Activated naive CD8-positive, alpha-beta T cell treated with anti-CD3 and anti-CD28 coated beads, Interleukin-2, amount 10 ng/mL, durations not matched to agents 7 days and 5 days (primary cell): ENCODE measurements at places on chromosomes 13 and 19. TPM values are rescaled to one million over a fixed set of nuclear protein-coding genes. Genes with fewer than 3 reads are reported as not detected.

DNA sequence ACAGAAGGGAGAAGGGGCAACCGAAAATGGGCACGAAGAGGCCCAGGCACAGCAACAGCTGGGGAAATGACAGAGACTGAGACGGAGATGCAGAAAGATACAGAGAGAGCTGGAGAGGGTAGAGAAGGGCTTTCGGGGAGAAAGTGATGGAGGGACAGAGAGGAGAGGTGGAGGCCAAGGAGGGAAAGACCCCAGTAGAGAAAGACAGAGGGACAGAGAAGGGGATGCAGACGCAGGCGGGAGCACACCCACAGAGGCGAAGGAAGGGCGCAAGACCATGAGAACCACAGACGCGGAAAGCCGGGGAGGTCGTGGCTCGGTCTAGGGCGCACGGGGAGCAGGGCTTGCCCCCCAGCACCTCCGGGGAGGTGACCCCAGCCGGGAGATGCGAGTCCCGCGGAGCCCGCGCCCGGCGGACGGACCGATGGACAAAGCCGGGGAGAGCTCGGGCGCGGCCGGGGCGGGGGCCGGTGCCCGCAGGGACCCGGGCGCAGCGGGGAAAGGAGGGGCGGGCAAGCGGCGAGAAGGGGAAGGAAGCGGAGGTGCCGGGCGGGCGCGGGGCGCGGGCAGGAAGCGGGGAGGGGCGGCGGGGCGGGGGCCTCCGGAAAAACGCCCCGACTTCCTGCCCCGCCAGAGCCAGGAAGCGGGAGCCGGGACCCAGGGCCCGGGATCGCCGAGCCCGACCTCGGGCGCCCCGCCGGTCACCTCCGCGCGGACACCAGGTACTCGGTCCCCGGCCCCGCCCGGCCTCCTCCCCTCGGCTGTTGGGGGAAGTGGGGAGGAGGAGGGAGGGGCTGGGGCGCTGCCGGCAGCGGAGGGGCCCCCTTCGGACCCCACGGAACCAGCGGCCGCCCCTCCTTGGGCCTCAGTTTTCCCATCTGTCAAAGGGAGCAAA, at the start of gene ARHGEF1:
Gene ARHGEF1 (plus strand): TSS at position 617 of the 895 bp plus-strand sequence. CDS start 4,899 bp downstream, outside the sequence.
- no peaks in the 10 kb centered on the region for H3K27me3 ChIP-seq
- peak; percentile 82 for DNase-seq
- H3K4me1 ChIP-seq: peaks cover 49% of the 10 kb centered on the region
- H3K27ac ChIP-seq: peak within 1 kb of the TSS; percentile 97

GRCh38 chr19:51628153-51628939, 1.9 kb downstream of the SIGLEC5 start:
- no peak overlapping the region for H3K4me3 ChIP-seq
- no peak overlapping the region for H3K27ac ChIP-seq
- no peaks in the 10 kb centered on the region for H3K36me3 ChIP-seq
- H3K4me1 ChIP-seq: no peaks in the 10 kb centered on the region
- peaks cover 20% of the 10 kb centered on the region for H3K27me3 ChIP-seq

Gene LYPD5
- total RNA-seq: 1.9 TPM

Gene GRK1
- total RNA-seq: not detected

DNA sequence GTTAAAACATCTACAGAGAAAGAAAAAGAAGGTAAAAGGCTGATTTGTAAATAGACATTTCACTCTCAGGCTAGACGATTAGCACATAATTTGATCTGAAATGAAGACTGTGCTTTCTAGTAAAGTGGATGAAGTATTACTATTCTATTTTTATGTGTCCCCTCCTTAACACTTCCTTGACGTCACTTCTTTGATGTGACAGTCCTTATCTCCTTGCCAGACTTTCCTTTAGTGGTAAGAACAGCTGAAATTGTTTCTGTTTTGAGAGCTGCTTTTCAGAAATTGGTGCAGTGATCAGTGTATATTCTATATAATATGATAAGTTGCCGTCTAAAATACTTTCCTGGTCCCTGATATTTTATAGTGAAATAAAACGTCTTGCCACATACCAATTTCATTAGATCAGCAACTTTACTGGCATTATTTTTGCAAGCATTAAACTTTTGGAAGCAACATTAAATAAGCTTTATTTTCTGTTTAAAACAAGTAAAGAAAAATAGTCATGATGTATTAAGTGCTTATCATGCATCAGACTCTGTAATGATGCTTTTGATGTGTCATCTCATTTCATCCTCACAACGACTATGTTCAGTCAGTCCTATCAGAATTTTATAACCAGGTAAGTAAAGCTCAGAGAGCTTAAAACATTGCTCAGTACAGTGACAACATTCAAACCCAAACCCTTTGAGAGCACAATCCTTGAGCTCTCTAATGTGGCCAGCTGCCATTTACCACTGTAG, 210.3 kb upstream of the PCDH9 start:
- H3K27ac ChIP-seq: no peak overlapping the region
- H3K4me3 ChIP-seq: no peak overlapping the region
- no peak for DNase-seq
- H3K4me1 ChIP-seq: no peaks in the 10 kb centered on the region

GRCh38 chr19:6800991-6801484, 28.5 kb downstream of the VAV1 start:
- peak overlapping the region; percentile 86 for H3K4me3 ChIP-seq
- H3K36me3 ChIP-seq: peaks cover 25% of the 10 kb centered on the region
- peaks cover 53% of the 10 kb centered on the region for H3K4me1 ChIP-seq
- no peaks in the 10 kb centered on the region for H3K27me3 ChIP-seq

- peaks cover 22% of the 10 kb centered on the region for H3K27me3 ChIP-seq
- no peak overlapping the region for H3K4me3 ChIP-seq
- H3K27ac ChIP-seq: peak overlapping the region; percentile 32
- H3K4me1 ChIP-seq: peaks cover 22% of the 10 kb centered on the region
- H3K36me3 ChIP-seq: no peaks in the 10 kb centered on the region
Observed at GRCh38 chr19:49020931-49021895, 2.9 kb downstream of the CGB3 start.

- no peak for DNase-seq
- H3K36me3 ChIP-seq: no peaks in the 10 kb centered on the region
- H3K4me3 ChIP-seq: no peak overlapping the region
- H3K27ac ChIP-seq: no peak overlapping the region
- no peaks in the 10 kb centered on the region for H3K4me1 ChIP-seq
Observed at GRCh38 chr13:39224671-39225240, 186.5 kb downstream of the NHLRC3 start.

DNA sequence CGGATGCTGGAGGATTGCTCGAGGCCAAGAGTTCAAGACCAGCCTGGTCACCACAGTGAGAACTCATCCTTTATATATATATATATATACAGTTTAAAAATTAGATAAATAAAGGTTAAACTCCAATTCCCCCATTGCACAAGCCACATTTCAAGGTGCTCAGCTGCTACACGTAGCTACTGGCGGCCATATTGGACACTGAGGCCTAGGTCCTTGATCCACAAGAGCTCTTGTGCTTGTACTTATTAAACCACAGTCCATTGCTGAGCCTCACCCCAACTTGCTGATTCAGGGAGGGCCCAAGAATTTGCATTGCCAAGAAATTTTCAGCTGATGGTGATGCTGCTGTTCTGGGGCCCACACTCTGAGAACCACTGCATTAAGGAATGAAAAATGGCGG, 9.6 kb downstream of the TTC9B start:
- no peak for DNase-seq
- H3K36me3 ChIP-seq: no peaks in the 10 kb centered on the region
- no peak overlapping the region for H3K4me3 ChIP-seq
- H3K27me3 ChIP-seq: no peaks in the 10 kb centered on the region
- H3K4me1 ChIP-seq: no peaks in the 10 kb centered on the region

Gene TPTE2
- not detected for total RNA-seq

DNA sequence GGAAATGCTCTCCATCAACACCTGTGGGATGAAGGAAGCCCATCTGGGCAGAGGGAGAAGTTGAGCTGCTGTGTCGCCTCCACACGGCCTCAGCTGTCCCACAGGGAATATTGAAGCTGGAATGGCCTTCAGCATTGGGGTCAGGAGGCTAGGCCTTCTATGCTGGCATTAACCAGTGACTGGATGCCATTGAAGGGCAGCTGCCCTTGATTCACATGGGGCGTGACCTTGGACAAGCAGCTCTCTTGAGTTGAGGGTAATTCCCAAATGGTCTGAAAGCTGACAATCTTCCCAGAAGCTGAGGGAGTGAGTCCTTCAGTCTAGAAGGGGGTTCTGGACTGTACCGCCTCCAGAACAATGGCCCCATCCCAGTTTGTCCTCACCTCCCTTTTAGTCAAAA, 6.7 kb downstream of the BCL3 start:
- H3K27me3 ChIP-seq: no peaks in the 10 kb centered on the region
- peaks cover 50% of the 10 kb centered on the region for H3K36me3 ChIP-seq
- peak overlapping the region; percentile 97 for H3K27ac ChIP-seq
- peak overlapping the region; percentile 88 for H3K4me3 ChIP-seq

GRCh38 chr13:57665481-57665880, 33.9 kb downstream of the PCDH17 start:
- DNase-seq: no peak
- no peaks in the 10 kb centered on the region for H3K4me1 ChIP-seq
- no peak overlapping the region for H3K4me3 ChIP-seq
- H3K36me3 ChIP-seq: no peaks in the 10 kb centered on the region
- H3K27me3 ChIP-seq: no peaks in the 10 kb centered on the region

- peak overlapping the region; percentile 81 for H3K27ac ChIP-seq
- peaks cover 42% of the 10 kb centered on the region for H3K4me1 ChIP-seq
- H3K4me3 ChIP-seq: peak overlapping the region; percentile 73
Observed at GRCh38 chr19:47156861-47157430, 26.3 kb downstream of the SAE1 start.

- H3K4me1 ChIP-seq: peaks cover 3% of the 10 kb centered on the region
- DNase-seq: no peak
- H3K4me3 ChIP-seq: no peak overlapping the region
- no peak overlapping the region for H3K27ac ChIP-seq
- H3K36me3 ChIP-seq: peaks cover 30% of the 10 kb centered on the region
Observed at GRCh38 chr19:45056831-45057230, 18.0 kb downstream of the CLASRP start.
